ENCODE measurements at places on chromosomes 3 and 15. TPM values are rescaled to one million over a fixed set of nuclear protein-coding genes. Genes with fewer than 3 reads are reported as not detected.

Gene ECE2
- total RNA-seq, result not detected

DNA sequence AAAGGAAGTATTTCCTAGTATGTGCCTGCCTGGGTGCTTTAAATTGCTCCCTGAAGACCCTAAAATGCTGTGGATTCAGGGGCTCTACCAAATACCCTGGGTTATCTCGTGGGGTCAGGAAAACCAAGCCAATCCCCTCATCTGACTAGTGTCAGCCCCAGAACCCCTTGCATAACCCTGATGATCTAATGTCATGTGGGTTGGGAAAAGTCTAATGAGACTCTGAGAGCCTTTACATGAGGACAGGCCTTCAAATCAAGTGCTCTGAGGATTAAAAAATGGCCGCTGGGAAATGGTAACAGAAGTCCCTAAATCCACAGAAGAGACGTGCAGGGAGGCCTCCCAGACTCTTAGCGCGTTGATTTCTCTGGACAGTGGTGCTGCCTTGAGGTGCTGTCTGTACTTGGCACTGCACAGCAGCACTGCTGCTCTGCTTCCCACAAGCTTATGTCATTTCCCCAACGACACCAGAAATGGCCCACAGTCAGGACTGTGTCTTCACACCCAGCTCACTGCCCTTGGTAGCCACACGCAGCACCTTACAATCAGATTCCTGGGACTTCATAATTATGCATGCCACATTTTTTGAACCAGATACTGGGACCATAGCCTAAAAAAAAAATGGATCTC lies 16.6 kb downstream of the EIF4E3 start:
- no peak for DNase-seq

GRCh38 chr3:45597581-45597980 lies 3.0 kb downstream of the LIMD1 start:
- no peak for DNase-seq

Gene MAGEL2
- not detected for total RNA-seq

Gene ARL6IP5
- total RNA-seq, result 75.8 TPM

DNA sequence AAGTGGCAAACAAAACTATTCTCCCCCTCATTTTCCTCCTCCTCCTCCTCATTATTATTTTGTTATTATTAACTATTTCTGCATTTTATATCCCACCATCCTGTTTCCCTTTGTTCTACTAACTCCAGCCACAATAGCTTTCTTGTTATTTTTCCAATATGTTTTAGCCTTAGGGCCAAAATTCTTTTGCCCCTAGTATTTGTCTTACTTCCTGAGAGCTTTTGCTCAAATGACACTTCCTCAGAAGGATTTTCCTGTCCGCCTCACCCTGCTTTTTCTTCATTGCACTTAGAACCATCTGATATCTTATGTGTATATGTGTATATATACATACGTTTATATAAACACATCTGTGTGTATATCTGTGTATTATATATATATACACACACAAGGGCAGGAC lies 32.7 kb upstream of the NUDT16 start:
- DNase-seq, result no peak

Measured in naive thymus-derived CD4-positive, alpha-beta T cell (primary cell).